ENCODE measurements at places on chromosomes 12 and 14.

GRCh38 chr12:109299849-109300248 lies 9.2 kb downstream of the FOXN4 start:
- DNase-seq, result no peak

DNA sequence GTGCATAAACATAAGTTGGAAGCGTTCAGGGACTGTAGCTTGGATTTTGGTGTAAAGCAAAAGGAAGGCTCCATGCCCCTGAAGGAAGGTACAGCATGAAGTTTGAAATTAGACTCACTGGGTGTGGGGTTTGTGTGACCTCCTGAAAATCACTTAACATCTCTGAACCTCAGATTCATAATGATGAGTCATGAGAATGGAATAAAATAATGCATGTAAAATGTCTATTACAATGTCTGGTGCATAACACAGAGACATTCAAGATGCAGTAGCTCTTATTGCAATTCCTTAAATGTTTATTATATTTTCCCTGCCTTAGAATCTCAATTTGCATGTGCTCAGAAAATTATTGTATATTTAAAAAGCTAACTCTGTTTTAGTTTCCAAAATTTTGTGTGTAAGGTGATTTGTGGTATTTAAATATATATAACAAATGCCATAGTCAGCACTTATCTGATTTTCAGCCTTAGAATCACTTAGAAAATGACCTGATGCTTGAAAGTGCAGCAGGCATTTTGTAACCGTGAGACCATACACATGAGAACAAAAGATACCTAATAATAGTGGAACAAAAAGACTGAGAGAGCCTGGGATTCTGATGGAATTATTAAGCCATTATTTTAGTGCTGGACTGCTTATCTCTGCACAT lies 66.3 kb downstream of the E2F7 start:
- no peak for DNase-seq

DNA sequence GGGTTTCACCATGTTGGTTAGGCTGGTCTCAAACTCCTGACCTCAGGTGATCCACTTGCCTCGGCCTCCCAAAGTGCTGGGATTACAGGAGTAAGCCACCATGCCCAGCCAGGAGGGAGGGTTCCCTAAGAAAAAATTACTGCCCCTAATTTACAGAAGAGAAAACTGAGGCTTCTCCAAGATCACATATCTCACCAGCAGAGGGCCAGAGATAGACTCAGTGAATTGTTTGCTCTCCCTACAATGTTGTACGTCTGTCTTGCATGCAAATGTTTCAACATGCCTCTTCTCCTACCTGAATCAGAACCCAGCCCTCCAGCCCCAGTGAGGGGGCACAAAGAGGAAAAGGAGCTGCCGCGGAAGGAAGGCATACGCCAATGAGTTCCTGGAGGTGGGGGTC lies 48.3 kb upstream of the TMEM263 start:
- no peak for DNase-seq

GRCh38 chr14:89826596-89826995 lies 127.9 kb downstream of the EFCAB11 start:
- no peak for DNase-seq

DNA sequence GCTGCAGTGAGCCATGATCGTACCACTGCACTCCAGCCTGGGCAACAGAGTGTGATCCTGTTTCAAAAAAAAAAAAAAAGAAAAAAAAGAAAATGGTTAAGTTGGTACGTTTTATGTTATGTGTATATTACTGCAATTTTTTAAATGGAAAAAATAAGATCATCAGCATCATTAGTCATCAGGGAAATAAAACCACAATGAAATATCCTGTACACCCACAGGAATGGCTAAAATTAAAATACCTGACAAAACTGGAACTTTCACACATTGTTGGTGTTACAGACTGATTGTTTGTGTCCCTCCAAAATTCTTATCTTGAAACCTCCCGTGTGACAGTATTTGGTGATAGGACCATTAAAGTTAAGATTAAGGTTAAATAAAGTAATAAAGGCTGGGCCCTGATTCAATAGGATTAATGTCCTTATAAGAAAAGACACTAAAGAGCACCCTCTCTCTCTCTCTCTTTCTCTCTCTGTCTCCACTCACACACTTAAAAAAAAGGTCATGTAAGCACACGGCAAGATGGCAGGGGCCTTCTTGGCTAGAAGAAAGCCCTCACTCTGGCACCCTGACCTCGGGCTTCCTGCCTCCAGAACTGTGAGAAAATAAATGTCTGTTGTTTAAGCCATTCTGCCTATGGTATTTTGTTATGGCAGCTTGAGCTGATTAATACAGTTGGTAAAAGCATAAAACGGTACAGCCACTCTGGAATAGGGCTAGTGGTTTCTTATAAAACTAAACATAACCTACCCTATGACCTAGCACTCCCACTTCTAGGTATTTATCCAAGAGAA lies 48.3 kb upstream of the ZFP36L1 start:
- DNase-seq, result no peak

DNA sequence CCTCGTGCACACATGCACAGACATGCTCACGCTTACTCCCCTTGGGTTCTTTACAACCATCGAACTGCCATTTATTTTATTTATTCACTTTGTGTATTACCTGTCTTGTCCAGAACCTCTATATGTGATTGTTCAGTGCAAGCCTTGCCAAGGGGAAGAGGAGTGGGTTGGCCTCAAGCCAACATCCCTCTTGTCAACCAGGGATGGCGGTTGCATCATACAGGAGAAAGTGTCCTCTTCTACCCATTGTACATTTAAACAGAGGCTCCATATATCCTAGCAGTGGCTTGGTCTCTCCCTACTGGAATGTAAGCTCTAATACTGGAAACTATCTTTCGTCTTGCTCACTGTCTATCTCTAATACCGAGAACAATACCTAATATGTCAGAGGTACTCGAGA lies 108.4 kb downstream of the C12orf42 start:
- DNase-seq, result no peak

Measured in stimulated activated CD4-positive, alpha-beta T cell treated with anti-CD3 and anti-CD28 coated beads, Interleukin-15, amount 100 ng/mL, for 24 hours (primary cell).